ENCODE measurements at places on chromosomes 12 and 14.

- no peak for DNase-seq
These were observed 62.0 kb upstream of the SCN8A start for GRCh38 chr12:51528852-51529650.

- no peak for DNase-seq
These were observed 642.7 kb downstream of the DIO2 start for GRCh38 chr14:79568594-79568993.

DNA sequence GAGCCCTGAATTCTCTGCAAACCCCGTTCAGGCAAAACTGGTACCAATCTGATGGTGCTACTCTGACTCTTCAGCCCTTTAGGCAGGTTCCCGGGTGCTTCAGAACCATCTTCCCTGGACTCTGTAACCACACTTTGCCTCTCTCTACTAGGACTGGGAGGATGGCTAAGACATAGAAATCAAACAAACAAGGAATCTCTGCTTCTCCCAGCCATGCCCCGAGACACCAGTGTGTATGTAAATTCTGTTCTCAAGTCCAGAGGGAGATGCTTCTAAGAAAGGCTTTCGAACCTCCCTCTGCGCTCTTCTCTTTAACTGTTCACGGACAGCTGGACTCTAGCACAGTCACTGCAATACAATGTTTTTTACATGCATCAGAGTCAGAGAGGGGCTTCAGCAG, 1.9 kb upstream of the KCNK10 start:
- DNase-seq = no peak

DNA sequence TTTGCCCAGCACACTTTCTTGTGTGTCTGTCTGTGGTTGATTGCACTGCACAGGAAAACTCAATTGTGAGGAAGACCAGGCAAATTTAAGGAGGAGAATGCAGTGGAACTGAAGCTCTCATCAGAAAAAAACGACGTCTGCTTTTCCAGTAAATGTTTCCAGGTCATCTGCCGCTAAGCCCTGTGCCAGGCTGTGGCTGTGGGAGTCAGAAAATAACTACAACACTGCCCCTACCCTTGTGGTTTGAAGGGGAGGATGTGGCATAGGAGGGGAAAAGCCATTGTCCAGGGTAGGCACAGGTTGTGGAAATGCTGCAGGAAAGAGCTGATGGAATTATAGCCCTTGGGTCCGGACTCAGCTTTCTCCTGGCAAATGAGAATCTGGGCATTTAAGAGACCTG, 259.7 kb upstream of the TMEM132C start:
- DNase-seq = no peak

- DNase-seq = no peak
These were observed 180.2 kb downstream of the ACSS3 start for GRCh38 chr12:81257947-81258551.

- DNase-seq = no peak
These were observed 111.3 kb upstream of the GARIN2 start for GRCh38 chr14:67077921-67078320.

DNA sequence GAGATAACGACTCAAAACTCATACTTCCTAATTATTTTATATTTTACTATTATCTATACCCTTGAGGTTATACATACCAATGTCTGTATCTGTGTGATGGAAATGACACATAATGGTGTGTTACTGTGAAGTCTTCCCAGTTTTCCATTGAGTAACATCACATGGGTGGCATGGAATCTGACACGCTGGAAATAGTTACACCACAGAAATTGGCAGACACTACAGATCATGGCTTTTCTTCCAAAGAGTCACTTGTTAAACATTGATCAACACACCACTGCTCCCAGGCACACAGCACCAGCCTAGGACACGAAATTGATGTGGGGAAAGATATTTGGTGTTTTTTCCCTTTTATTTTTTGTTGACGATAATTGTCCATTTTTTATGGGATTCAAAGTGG, 33.0 kb upstream of the VWF start:
- no peak for DNase-seq

GRCh38 chr14:90103808-90104207, 42.0 kb downstream of the KCNK13 start:
- no peak for DNase-seq

GRCh38 chr14:35336494-35337268, 44.5 kb downstream of the PSMA6 start:
- peak; percentile 37 for DNase-seq

DNA sequence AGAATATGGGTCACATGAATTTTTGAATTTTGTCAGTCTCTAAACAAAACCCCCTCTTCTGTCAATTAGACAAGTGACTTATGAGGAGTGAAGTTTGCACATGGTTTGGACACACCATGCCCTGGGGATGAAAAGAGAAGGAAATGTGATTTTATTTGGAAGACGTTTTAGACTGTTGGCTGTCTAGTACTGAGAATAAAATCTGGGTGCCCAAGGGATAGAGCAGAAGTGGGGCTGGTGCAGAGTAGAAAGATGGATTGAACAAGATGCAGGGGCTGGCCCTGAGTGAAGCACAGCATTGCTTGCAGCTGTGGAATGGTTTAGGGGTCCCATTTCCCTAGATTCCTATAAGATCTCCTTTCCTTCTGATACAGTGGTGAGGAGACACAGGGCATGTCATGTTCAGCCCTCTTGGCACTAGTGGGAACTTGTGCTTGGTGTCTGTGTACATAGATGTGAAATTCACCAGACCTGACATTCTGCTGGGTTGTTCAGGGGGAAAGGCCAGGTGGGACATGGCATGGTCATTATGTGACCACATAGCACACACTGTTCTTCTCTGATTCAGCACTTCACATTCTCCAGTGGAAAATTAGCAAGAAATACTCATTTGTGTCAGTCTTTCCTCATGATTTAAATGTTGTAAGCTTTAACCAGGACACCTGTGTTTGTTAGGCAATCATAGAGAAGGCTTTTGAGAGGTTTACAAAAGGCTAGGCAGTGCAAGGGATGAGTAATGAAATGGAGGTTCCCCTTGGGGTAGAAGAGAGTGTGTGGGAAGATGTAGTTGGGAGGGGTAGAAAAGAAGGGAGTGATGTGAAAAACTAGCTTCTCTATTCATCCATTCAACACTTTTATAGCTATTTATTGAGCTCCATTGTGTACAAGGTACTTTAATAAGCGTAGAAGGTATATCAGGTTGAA, 202.3 kb upstream of the IGF1 start:
- no peak for DNase-seq

DNA sequence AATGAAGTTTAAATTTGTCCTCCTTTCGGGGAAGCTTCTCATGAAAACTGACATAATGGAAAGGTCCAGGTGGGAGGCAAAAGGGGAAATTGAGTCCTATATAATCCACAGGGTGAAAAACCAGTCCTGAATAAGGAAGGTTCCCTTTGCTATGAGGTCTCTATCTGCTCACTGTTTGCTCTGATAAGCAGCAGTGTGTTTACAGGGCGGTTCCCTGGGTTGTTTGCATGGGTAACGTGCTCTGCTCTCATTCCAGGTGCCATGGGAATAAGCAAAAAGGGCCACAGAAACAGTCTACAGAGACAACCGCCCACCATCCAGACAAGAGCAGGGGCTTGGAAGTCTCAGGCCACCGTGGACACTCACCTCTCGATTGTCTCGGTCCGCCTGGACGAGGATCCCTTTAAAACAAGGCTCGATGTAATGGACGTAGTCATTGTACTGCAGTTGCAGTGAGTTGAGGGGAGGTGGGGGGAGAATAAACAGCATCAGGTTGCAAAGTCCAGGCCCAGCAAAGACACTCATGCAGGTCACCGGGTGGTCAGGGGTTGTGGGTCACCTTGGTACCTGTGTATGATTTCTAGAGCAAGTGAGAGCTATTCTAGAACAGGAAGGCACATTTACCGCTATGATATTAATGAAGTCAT, 32.7 kb downstream of the CACNA2D4 start:
- DNase-seq = no peak

- no peak for DNase-seq
These were observed 10.5 kb downstream of the NID2 start for GRCh38 chr14:52058341-52058740.
